RPMI8226 (cell line): ENCODE measurements at places on chromosomes 5 and 9.

DNA sequence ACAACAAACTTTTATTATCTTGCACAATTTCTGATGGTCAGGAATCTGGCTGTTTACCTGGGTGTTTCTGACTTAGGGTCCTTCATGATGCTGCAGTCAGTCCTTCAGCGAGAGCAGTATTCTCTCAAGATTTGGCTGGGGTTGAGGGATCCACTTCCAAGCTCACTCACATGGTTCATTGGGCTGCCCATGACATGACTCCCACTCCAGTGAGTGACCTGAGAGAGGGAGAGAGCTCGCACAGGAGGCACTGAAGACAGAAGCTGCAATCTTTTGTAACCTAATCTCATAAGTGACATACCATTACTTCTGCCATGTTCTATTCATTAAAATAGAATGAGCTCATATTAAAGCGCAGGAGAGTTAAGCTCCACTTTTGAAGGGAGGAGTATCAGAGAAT, 212.6 kb downstream of the SPATA31D1 start:
- no peak for DNase-seq

DNA sequence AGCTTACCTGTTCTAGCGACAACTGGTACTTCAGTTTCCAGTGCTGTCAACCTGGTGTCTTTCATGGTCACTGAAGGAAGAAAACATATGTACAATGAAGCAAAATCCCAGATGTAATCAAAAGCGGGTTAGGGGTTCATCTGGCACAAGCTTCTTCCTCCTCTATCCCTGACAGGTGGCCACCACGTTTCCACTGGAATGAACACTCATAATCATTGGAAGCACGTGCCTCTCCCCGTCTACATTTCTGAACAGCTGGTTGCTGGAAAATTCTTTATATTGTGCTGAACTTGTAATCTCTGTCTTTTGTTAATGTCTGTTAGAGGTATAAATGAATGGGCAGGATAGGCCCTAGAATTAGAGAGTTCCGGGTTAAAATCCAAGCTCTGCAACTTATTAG, 9.4 kb downstream of the TSC1 start:
- no peak for DNase-seq

- DNase-seq, result no peak
Observed at GRCh38 chr5:133744960-133745308, 132.6 kb upstream of the FSTL4 start.

DNA sequence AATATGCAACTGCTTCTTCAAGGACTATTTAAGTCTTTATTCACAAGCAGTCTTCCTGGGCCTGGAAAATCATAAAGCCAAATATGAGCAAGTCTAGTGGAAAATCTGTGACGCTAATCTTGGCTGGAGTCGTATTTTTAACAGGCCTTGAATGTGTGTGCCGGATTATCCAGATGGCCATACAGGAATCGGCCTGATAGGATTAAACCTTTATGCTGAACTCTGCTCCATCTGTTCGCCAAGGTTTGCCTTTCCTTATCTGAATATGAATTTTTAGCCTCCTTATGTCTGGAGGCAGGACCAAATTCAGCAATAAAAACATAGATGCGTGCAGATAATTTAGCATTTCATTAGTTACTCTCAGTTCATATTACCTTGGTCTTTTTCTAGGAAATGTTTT, 294.5 kb downstream of the EBF1 start:
- DNase-seq, result no peak

GRCh38 chr5:91380491-91381238, 2.5 kb downstream of the ARRDC3 start:
- peak; percentile 99 for DNase-seq

DNA sequence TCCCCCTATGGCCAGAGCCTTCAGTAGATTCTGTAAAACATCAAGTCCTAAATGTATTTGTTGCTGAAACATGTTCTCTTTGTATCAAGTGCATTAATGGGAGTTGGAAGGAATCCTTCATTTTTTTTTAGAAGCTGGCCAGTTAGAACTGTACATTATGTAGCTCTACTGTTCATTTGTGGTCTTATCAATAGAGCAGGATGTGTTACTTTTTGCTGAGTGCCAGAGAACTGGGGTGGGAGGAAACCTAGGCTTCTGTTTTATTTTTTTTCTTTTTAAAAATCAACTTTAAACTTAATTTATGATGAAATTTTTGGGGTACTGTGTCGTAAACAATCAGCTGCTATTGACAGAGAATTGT, 5.1 kb downstream of the PIP5K1B start:
- DNase-seq, result no peak

- peak; percentile 26 for DNase-seq
Observed at GRCh38 chr5:142726188-142726731, 40.4 kb upstream of the FGF1 start.

- DNase-seq, result peak; percentile 6
Observed at GRCh38 chr9:114958021-114958843, 27.8 kb upstream of the TNFSF8 start.

GRCh38 chr9:137026828-137027227, 1.2 kb downstream of the ABCA2 start:
- no peak for DNase-seq

GRCh38 chr5:144247131-144247530, 76.5 kb downstream of the KCTD16 start:
- DNase-seq, result no peak

GRCh38 chr5:145316282-145316681, 518.9 kb downstream of the PRELID2 start:
- no peak for DNase-seq

- no peak for DNase-seq
Observed at GRCh38 chr5:13567819-13568218, 376.7 kb downstream of the DNAH5 start.

- DNase-seq, result no peak
Observed at GRCh38 chr9:114973216-114973615, 42.8 kb upstream of the TNFSF8 start.

GRCh38 chr5:163838738-163839137, 333.3 kb downstream of the MAT2B start:
- DNase-seq, result no peak

- no peak for DNase-seq
Observed at GRCh38 chr5:80871541-80871961, 88.6 kb upstream of the RASGRF2 start.

- DNase-seq, result no peak
Observed at GRCh38 chr5:55231919-55232270, 1.5 kb downstream of the CCNO start.

DNA sequence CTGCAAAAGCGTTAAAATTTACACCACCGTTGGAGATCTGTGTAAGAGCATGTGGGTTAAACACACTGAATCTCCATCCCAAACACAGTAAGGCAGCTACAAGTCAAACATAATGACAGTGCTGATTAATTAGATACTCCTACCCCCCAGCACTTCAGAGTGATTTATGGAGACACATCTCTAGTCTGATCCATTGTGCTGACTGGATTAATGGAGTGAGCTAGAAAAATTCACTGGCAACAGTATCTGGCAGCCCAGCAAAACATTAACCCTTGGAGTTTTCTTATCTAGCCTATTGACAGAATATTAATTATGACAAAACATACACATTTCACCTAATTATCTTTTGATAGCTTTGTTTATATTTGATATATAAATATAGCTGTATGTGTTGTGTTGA, 188.6 kb upstream of the ISL1 start:
- no peak for DNase-seq

DNA sequence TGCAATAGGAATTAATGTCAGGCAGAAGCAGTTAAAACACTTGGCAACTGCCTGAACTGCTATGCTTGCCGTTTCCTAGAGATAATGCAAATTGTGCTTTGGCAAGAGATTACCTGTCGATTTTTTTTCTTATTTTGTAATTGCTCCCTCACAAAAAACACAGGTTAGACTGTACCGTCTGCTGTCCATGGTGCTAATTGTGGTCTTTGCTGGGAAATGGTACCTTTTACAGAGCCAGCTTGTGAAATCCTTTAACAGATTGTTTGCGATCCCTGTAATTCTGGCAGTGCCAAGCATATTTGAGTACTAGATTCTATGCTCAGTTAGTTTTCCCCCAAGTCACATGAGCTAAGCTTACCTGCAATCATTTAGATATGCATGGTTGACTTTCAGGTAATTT, 2125.8 kb upstream of the WWC1 start:
- peak; percentile 11 for DNase-seq

GRCh38 chr5:23033864-23034263, 180.7 kb upstream of the CDH12 start:
- DNase-seq, result no peak

- no peak for DNase-seq
Observed at GRCh38 chr9:124503713-124504529, 3.3 kb downstream of the NR5A1 start.

DNA sequence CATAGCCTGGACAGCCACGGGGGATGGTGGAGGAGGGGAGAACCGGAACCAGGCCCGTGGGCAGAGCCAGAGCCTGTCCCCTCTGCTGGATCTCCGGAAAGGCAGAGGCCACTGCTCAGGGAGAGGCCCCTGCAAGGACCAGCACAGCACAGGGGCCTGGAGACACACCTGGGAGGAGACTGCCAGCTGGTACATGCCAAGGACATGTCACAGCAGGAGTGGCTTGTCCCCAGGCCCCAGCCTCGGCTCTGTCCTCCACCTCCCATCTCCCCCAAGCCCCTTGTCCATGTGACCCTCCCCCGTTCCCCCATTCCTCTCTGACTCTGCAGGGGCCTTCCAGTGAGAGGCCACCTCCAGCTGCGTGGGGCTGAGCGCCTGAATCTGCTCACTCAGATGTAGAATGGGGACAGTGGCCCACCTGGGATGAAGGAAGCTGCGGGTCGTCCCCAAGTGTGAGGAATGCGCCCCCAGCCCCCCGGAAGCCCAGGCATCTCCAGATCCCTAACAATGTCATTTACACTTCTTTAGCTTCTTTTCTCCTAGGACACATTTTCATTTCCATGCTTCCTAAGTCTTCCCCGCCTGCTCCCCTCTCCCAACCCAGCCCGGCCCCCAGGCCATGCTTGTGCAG, 349.6 kb upstream of the IRX2 start:
- DNase-seq, result no peak

GRCh38 chr5:132500244-132500930, 9.8 kb upstream of the IRF1 start:
- DNase-seq, result no peak

DNA sequence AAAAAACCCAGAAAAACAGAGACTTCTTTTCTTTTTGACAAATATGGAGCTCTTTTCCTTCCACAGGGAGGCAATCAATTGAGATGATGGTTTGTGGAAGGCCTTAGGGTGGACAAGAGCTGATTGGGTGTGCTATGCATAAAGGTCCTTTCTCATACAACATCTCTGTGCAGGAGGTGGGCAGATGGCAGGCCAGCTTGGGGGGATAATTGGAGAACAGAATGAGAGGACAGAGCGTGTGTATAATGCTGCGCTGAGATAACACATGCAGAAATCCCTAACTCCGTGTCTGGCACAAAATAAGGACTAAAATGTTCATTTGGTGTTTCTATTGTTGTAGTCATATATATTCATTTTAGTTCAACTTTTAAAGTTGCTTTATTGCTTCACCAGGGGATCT, 159.0 kb upstream of the MEF2C start:
- DNase-seq, result no peak

DNA sequence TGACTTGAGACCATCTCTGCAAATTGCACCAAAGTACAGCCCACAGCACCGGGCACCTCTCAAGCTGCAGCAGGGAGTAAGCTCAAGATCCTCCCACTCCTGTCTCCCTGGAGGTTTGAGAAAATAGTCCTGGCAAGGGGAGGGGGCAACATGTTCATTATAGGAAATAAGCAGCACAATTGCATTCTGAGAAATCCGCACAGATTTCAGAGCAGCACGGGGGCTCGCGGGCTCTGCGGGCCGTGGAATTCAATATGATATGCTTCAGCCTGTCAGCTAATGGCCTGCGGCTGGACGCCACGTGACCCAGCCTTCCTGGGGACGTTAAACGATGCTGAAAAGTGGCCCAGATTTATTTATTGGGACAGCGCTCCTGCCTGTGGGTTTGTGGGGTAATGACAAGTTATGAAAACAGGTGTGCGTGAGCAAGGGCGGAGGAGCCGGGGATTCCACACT, 156.4 kb downstream of the DAB2IP start:
- no peak for DNase-seq

DNA sequence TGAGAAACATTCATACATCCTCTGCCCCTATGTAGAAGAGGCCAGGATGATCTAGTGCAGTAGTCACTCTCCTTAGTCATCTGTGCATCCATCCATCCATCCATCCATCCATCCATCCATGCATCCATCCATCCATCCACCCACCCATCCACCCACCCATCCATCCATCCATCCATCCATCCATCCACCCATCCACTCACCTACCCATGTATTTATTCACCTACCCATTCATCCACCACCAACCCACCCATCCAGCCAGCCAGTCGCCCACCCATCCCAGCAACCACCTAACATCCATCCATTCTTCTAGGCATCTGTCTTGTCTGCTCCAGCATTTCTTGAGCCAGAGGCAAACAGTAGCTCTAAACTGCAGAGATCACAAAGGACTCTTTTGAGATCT, 87.1 kb downstream of the MSX2 start:
- no peak for DNase-seq

- peak; percentile 71 for DNase-seq
Observed at GRCh38 chr5:170483701-170484458, 19.9 kb upstream of the KCNIP1 start.

- peak; percentile 75 for DNase-seq
Observed at GRCh38 chr5:78985116-78985724, at the start of gene ARSB. Gene ARSB, minus strand, starts transcription at chr5:78985310. Its CDS starts 62 bp downstream, at chr5:78985248.

DNA sequence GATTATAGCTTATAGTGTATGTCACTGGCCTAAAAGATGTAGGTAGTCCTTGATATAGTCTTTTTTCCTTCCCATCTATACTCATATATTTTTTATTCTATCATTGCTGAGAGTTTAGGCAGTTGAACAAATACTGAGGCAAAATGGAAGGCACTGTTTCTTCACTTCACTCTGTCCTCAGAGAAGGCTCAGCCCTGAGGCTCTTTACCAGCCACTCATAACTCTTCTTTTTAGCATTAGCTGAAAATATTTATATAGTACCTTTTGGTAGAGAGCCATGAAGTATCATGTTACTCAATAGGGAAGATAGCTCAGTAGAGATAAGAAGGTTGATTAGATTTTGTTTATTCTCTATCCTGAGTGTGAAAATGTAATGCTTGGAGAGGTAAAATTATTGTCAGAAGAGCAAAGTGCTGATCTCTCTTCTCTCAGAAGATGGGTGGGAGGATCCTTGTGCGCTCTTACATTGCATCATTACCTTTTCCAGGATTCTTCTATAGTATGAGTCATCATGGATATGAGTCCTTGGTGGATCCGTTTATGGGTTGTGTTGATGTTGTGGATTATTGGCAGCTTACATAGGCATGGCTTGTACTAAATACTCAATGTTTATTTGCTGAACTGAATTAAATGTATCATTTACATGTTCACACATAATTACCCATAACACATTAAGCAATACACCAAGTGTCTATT, 88.1 kb downstream of the ANXA1 start:
- DNase-seq, result no peak

GRCh38 chr5:16366491-16366890, 99.1 kb downstream of the ZNF622 start:
- DNase-seq, result no peak
